ENCODE measurements at places on chromosomes 4 and X.

DNA sequence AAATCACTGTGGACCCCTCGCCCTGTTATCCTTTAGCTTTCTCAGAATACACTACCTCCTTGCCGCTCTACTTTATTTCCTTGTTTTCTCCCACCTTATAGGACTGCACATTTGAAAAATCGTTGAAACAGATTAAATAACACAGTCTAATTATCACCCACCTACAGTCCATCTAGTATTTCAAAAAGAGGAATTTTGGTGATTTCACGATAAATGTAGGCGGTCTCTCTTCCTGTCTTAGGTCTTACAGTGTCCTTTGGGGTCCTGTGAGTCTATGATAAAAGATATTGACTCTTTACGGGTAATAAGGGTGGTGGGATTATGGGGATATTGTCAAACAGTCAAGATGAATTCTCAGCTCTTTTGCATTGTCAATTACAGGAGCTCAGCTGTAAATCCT lies 2.4 kb upstream of the TBL1X start:
- no peak for DNase-seq

DNA sequence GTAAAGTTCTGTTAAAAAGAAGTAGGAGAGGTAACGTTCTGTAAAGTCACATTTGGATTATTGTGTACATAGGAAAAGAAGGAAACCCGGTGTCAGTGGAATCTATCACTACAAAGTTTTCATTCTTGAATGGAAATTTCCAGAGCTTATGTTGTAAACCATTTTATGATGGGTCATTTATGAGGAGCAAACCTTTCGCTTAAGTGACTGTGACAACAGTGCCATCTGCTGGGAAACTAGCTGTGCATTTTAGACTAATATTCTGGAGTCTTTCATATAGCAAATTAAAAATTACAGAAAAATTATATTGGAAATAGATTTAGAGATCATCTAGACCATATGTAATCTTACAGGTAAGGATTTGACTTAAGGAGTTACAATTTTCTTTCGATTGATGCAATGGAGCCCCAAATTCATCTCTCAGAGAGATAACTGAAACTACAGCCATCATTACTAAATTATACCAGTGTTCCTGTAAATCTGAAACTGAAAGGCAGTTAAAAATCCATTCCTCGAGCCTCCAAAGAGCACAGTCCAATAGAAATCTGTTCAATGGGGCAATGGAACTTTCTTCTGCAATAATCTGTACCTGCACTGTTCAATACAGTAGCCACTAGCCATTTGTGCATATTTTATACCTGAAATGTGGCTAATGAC lies 26.9 kb downstream of the ASB9 start:
- DNase-seq: peak; percentile 60

- DNase-seq: no peak
These were observed 47.2 kb downstream of the NEIL3 start for GRCh38 chr4:177356921-177357320.

GRCh38 chrX:14032406-14032805 lies 2.7 kb upstream of the GEMIN8 start:
- peak; percentile 57 for DNase-seq

GRCh38 chr4:38691251-38692008 lies 27.4 kb downstream of the KLF3 start:
- no peak for DNase-seq

GRCh38 chr4:132809298-132810032 lies 339.6 kb upstream of the PCDH10 start:
- no peak for DNase-seq

GRCh38 chr4:59689149-59689548 lies 1511.0 kb upstream of the ADGRL3 start:
- DNase-seq: no peak

Measured in NCI-H524 (cell line).